ENCODE measurements at places on chromosomes 6 and 20. TPM values are rescaled to one million over a fixed set of nuclear protein-coding genes. Genes with fewer than 3 reads are reported as not detected.

DNA sequence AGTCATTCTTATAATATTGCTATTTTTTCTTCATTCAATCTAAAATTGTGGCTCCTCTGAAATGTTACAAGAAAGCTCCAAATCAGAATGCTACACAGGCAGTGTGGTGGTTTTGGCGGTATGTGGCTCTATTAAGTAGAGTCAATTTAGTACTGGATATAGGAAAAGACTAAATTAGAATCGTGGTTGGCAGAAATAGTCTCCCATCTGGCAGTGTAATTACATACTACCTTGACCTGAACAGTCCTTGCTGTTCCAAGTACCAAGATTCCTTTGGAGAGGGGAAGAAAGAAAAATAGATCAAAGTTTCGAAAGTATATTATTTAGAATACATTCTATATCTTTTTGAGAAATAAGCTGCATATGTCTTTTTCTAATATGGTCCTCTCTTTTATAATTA is 78.2 kb downstream of the C6orf118 start:
- no peaks in the 10 kb centered on the region for H3K36me3 ChIP-seq
- no peaks in the 10 kb centered on the region for H3K27me3 ChIP-seq
- H3K4me1 ChIP-seq: no peaks in the 10 kb centered on the region
- no peak overlapping the region for H3K27ac ChIP-seq
- no peak overlapping the region for H3K4me3 ChIP-seq

GRCh38 chr6:4588163-4588562 is 188.0 kb upstream of the CDYL start:
- no peaks in the 10 kb centered on the region for H3K27me3 ChIP-seq
- no peaks in the 10 kb centered on the region for H3K36me3 ChIP-seq
- H3K27ac ChIP-seq: no peak overlapping the region
- no peak overlapping the region for H3K4me3 ChIP-seq
- no peak for DNase-seq
- H3K4me1 ChIP-seq: no peaks in the 10 kb centered on the region

GRCh38 chr6:25899580-25900408 is 25.8 kb upstream of the SLC17A3 start:
- no peak overlapping the region for H3K4me3 ChIP-seq
- H3K27me3 ChIP-seq: no peaks in the 10 kb centered on the region
- H3K36me3 ChIP-seq: no peaks in the 10 kb centered on the region
- DNase-seq: no peak

GRCh38 chr6:31386099-31386498 is 17.3 kb upstream of the MICA start:
- no peaks in the 10 kb centered on the region for H3K36me3 ChIP-seq
- DNase-seq: no peak
- no peaks in the 10 kb centered on the region for H3K27me3 ChIP-seq

DNA sequence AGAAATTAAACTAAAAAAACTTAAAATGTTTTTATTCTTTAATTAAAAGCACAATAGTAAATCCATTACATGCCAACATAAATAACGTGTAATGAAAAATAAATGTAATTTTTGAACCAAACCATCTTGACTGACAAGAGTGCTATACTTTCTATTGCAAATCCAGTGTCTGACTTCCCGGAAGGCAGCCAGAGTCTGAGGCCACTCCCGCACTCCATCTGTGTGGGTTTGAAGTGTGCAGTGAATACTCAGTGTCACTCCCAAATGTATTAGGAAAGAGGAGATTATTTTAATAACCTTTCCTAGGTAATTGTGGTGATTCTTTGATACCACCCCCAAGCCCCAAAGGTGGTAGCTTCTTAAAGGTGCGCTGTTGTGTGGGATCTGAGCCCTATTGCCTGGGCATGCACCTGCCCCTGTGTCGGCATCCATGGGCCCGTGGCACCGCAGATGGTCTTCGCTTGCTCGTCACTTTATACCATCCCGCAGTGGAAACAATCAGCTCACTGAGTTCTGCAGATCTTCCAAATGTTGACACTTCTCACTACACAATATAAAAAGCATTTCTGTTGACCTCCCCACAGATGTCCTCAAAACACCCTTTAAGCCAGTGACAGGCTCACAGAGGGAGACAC is 391.2 kb downstream of the THBS2 start:
- no peaks in the 10 kb centered on the region for H3K27me3 ChIP-seq
- no peak overlapping the region for H3K4me3 ChIP-seq
- H3K36me3 ChIP-seq: no peaks in the 10 kb centered on the region
- H3K4me1 ChIP-seq: no peaks in the 10 kb centered on the region
- no peak overlapping the region for H3K27ac ChIP-seq

DNA sequence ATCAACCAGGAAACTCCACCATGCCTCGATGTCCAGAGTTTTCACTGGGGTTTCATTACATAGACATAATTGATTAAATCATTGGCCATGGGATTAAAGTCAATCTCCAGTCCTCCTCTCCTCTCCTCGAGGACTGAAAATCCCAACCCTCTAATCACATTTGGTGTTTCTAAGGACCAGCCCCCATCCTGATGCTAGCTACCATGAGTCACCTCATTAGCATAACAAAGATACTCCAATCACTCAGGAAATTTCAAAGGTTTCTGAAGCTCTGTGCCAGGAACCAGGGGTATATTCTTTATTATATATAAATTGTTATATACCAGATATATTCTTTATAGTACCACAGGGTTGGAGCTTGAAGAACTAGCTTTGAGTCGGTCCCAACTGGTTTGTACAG is 212.9 kb upstream of the PRND start:
- H3K27me3 ChIP-seq: no peaks in the 10 kb centered on the region
- DNase-seq: no peak
- H3K36me3 ChIP-seq: no peaks in the 10 kb centered on the region
- no peaks in the 10 kb centered on the region for H3K4me1 ChIP-seq

- no peaks in the 10 kb centered on the region for H3K4me1 ChIP-seq
- no peak for DNase-seq
- no peak overlapping the region for H3K4me3 ChIP-seq
- H3K27me3 ChIP-seq: no peaks in the 10 kb centered on the region
Measured at GRCh38 chr6:126767711-126768110, 350.8 kb upstream of the RSPO3 start.

DNA sequence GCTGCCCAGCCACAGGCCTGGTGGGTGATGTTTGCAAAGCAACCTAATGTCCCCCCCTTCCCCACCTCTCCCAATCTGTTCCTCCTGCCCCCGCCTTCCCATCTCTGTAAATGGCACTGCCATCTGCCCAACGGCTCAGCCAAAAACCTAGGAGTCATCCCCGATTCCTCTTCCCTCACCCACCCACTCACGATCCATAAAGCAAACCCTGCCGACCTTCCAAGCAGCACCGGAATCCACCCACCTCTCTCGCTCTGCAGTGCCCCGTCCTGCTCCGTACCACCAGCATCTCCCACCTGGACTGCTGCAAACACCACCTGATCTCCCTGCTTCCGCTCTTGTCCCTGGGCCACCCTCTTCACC is 37.6 kb downstream of the SULF2 start:
- no peak overlapping the region for H3K27ac ChIP-seq
- no peak overlapping the region for H3K4me3 ChIP-seq
- H3K36me3 ChIP-seq: no peaks in the 10 kb centered on the region
- H3K27me3 ChIP-seq: no peaks in the 10 kb centered on the region
- H3K4me1 ChIP-seq: peaks cover 6% of the 10 kb centered on the region

- no peak for DNase-seq
- H3K27me3 ChIP-seq: peaks cover 51% of the 10 kb centered on the region
- H3K4me1 ChIP-seq: peaks cover 17% of the 10 kb centered on the region
- H3K36me3 ChIP-seq: no peaks in the 10 kb centered on the region
- no peak overlapping the region for H3K27ac ChIP-seq
Measured at GRCh38 chr6:99609905-99610489, 3.4 kb downstream of the PRDM13 start.

DNA sequence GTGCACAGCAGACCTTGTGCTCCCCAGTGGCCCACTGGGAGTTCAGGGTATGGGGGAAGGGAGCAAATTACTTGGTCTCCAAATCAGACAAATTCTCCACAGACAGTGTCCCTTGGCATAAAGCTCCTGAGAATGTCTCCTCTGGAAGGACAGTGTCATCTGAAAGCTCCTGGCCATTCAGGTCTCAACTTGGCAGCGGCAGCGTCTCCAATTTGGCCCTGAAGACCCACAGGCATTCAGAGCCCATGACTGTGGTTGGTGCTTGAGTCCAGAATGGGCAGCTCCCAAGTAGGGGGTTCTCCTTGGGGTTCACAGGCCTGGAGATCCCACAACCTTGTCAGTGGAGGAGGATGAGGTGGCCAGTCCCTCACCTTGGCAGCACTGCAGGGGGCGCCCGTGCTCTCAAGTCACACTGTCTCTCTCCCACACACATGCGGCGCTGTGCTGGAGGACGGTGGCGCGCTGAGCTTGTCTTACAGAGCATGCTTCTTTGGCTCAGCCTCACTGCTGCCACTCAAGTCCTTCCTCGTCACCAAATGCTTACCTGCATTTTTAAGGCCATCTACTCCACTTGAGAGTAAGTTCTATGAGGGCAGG is 20.7 kb downstream of the DYNLRB1 start:
- no peak overlapping the region for H3K27ac ChIP-seq
- peaks cover 12% of the 10 kb centered on the region for H3K4me1 ChIP-seq
- peak; percentile 64 for DNase-seq
- peaks cover 41% of the 10 kb centered on the region for H3K36me3 ChIP-seq

DNA sequence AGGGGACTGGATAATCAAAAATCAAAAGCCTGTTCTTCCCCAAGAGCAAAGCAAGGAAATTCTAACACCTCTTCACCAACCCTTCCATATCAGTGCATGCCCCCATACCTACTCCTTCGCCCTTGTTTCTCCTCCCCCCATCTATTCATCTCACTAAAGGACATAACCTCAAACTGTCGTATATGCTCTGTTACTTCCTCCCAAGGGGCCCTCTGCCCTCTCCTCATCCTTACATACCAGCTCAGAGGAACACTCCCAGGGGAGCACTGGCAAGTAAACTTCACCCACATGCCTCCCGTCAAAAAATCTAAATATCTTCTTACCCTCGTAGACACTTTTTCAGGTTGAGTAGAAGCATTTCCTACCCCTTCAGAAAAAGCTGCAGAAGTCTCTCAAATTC is 9.4 kb upstream of the ADTRP start:
- H3K27me3 ChIP-seq: no peaks in the 10 kb centered on the region
- no peak overlapping the region for H3K4me3 ChIP-seq
- DNase-seq: no peak
- no peaks in the 10 kb centered on the region for H3K4me1 ChIP-seq

DNA sequence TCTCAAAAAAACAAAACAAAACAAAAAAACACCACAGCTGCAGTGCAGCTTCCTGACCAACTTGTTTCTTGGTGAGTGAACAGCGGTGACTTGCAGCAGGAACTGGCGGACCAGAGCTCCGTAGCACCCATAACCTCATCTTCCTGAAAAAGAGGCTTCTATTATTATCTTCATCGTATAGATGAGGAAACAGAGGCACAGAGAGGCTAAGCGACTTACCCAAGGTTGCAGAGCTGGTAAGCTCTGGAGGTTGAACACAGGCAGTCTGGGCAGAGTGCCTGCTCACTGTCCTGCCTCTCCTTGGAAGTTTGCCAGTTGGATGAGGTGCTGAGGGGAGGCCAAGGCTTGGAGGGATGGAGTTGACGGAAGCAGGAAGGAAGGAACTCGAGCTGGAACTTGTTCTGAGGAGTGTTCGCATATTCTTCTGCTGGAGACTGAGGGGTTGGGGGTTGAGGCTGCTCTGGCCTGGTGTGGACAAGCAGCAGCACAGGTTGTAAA is 47.9 kb upstream of the CCDC167 start:
- no peak overlapping the region for H3K4me3 ChIP-seq
- H3K4me1 ChIP-seq: peaks cover 24% of the 10 kb centered on the region
- H3K27me3 ChIP-seq: no peaks in the 10 kb centered on the region
- peak; percentile 54 for DNase-seq
- no peaks in the 10 kb centered on the region for H3K36me3 ChIP-seq

DNA sequence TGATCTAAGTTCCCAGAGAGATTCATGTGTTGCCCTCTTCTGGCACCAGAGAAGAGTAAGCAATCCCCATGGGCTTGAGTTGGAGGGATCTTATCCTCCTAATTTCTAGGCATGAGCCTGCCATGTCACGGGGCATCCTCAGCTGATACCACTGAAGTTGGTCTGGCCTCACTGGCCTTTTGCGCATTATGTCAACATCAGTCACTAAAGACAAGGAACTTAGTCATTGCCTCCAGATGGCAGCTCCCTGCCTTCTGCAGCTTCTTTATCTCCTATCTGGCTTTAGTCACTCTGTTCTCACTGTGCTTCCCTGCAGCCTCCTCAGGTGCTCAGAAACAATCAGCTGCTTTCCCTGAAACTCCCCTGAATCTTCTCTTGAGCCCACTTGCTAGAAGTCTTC is 312.2 kb downstream of the ADGRG6 start:
- no peaks in the 10 kb centered on the region for H3K27me3 ChIP-seq
- H3K27ac ChIP-seq: no peak overlapping the region
- H3K4me1 ChIP-seq: no peaks in the 10 kb centered on the region
- DNase-seq: no peak
- H3K36me3 ChIP-seq: no peaks in the 10 kb centered on the region

Gene CEP162
- total RNA-seq: 6.0 TPM

Gene SLC17A2
- total RNA-seq: not detected

Gene MDFI
- total RNA-seq: not detected

Gene SAMD10
- 24.5 TPM for total RNA-seq

Gene LRRN4
- total RNA-seq: not detected

All from CD8-positive, alpha-beta memory T cell (primary cell).